ENCODE measurements at places on chromosomes 13 and 19. TPM values are rescaled to one million over a fixed set of nuclear protein-coding genes. Genes with fewer than 3 reads are reported as not detected.

Gene ZNF154
- 0.79 TPM for total RNA-seq

Gene TMEM255B
- total RNA-seq, result 29.9 TPM

Gene COL4A1
- total RNA-seq, result 353 TPM

Gene FPR3
- not detected for total RNA-seq

Gene ATP8A2
- total RNA-seq, result 0.07 TPM

Gene PSG2
- total RNA-seq, result not detected

Gene PRKACA
- 61.5 TPM for total RNA-seq

Gene IRGC
- total RNA-seq, result not detected

Gene SPPL2B
- total RNA-seq, result 30.3 TPM

Gene OR2Z1
- total RNA-seq, result not detected

Gene PRR19
- 0.50 TPM for total RNA-seq

Gene ARHGEF7
- 182 TPM for total RNA-seq

Gene EML2
- total RNA-seq, result 17.7 TPM

Gene PTH2
- not detected for total RNA-seq

Gene SMIM24
- total RNA-seq, result not detected

Gene PABPC3
- total RNA-seq, result 0.22 TPM
